ENCODE measurements at places on chromosomes 3 and 15.

DNA sequence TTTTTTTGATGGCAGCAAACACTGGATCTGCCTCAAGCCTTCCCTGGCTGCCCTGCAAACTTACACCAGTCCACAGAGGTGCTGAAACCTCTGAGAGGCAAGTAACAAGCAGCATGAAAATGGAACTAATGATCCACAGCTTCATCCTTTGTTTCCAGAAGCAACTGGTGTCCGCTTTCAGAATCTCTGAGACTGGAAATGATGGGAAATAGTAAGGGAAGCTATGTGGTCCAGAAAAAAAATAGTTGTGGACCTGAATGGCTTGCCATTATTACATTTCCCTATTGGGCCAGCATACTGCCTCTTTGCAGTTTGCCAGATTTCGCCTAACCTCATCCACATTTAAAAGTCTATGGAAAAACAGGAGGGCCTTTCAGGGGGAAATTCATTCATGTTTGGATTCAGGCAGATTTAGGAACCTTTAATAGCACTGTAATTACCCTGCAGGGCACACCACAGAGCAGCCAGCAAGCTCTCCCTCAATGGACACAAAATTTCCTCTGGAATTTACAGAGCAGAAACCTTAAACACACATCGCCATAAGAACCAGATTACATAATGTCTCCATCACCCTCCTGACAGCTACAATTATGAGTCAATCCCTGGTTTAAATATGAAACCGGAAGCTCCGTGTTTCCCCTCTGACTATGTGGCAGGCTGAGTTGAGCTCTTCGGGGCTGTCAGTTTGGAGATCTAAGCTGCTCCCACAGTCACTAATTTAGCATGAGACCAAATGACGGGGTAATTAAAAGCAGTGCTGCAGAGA, 134.4 kb downstream of the TMCO5A start:
- DNase-seq, result peak; percentile 29

DNA sequence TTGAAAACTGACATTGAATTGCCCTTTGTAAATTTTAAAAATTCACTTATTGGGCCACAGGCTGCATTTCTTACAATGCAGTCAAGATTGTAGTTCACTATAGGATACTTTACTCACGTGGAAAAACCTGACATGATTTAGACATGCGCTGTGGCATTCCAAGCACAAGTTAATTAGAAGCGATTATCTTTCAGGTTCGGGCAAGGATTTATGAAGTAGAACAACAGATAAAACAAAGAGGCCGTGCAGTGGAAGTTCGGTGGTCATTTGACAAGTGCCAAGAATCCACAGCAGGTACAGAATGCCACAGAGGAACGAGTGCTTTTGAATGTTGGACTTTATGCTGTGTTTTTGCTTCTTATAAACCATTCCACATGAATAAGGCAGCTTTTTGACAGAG, 37.8 kb downstream of the GPR171 start:
- DNase-seq, result no peak

GRCh38 chr15:81334768-81335435, 11.0 kb upstream of the STARD5 start:
- DNase-seq, result no peak

DNA sequence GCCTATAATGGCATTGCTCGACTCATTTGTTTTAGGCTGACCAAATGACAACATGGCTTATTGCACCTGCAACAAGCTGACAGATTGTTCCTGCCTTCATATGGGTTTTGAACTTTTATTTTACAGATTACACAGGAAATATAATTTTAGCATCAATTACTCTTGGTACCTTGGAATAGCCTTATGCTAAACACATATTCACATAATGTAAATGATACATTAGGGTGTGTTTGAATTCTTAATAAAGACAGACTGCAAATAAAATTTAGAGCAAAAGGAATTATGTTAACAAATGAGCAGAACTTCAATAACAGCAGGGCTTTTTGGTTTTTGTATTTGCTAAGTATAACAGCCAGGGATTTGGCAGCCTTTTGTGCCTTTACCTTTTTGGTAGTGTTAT, 51.9 kb upstream of the TMC3 start:
- DNase-seq, result no peak

DNA sequence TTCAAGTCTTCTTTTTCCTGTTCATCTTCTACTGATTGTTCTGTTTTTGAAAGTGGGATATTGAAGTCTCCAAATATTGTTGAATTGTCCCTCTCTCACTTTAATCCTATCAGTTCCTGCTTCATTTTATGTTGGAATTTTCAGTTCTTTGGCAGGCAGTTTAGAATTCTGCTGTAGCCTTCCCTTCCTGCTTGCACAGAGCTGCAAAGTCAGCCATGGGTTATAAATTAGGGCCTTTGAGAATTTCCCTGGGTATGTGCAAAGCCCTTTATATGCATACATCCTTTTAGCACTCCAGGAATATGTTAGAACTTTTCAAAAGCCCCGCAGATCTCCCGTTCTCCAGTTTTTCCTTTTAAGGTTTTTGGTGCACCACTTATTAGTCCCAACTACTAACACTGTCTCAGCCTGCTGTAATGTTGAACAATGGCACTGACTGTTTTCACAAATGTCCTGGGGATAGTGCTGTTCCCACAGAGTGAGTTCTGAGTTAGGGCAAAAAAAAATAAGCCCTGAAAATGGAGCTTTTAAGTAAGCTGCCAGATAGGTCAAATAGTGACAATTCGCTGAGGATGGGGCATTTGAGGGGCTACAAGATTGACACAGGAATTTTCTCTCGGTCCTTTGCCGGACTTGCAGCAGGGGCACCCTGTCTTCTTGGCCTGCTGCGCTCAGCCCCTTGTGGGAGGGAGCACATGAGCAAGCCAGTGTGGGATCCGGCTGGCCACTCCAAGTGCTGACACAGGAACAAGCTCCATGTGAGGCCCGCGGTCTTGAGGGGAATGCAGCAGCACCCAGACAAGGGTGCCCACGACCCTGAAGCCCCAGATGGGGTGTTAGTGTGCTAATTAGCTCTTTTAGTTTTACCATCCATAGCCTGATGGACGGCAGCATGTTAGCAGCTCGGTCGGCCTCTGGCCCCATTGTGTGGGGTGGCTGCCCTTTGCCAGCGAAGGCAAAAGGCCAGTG, 96.0 kb downstream of the VPS8 start:
- no peak for DNase-seq

DNA sequence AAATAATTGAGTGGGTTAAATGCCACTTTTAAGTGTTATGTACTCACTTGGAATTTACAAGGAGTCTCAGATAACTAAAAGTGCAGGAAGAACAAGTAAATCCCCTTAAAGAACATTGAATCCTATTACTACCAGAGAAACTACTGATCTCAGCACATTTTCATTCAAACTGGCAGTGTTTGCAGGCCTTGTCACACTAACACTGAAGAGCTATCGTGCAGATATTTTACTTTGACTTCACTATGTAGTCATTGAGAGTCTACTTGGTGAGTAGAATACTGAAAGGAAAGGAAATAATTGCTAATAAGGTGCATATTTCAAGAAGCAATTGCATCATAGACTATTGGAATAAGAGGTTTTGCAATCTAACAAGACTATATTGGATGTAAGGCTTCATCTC, 721.4 kb upstream of the CBLB start:
- DNase-seq, result no peak

GRCh38 chr3:159250961-159251360, 449.1 kb downstream of the MFSD1 start:
- no peak for DNase-seq

GRCh38 chr15:93467337-93467736, 378.3 kb upstream of the RGMA start:
- DNase-seq, result peak; percentile 32

DNA sequence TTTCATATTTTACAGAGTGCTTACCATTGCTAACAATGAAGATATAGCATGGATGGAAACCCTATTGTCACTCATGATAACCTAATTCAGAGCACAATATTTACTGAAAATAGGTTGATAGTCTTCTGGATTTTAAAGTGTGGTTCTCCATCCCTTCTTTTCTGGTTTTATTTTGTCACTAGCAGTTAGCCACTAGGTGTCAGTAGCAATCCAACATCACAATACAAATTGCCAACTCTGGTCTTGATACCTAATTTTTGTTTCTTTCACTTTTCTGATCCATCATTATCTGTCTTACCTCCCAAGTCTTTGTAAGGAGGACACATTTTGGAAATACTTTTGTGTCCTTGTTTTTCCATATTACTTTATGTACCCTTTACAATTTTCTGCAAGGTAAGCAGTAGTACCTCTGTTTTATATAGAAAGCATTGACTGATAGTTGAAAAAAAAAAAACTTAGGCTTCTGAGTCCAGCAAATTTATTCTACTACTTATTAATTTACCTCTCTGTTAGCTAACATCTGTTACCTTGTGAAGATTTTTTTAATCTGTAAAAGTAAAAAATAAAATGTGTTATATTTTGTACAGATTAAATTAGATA, 28.3 kb upstream of the CRYBG3 start:
- DNase-seq, result peak; percentile 82

- DNase-seq, result no peak
These were observed 4.5 kb downstream of the SOX14 start for GRCh38 chr3:137768361-137769321.

- DNase-seq, result no peak
These were observed 11.9 kb downstream of the ANXA2 start for GRCh38 chr15:60385620-60386552.

DNA sequence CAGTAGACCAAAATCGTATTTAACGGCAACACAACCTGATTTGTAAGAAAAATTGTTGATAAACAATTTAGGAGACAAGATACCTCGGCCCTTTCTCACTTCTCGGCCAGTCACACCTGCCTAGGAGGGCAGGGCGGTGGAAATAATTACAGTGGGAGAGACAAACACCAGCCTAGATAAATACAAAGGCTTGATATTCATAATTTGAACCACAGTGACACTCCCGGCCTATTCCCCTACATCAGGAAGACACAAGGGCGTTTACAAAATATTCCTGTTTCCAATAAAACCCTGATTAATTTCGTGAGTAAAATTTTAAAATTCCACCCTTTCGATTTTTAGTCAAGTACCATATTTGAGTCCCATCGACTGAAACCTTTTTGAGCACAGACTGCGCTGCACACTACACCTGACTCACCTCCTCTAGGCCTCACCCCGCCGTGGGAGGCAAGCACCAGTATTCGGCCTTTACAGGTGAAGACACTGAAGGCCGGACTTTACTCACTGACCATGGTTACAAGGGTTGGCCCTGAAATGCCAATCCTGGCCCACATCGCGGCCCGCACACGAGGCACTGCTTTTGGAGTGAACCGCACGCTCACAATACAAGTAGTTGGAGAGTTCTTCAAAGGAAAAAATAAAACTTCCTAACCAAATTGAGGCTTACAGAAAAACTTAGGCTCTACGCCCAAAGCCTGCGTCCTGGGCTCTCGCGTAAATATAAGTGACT, 794 bp downstream of the ARPP19 start:
- peak; percentile 48 for DNase-seq

DNA sequence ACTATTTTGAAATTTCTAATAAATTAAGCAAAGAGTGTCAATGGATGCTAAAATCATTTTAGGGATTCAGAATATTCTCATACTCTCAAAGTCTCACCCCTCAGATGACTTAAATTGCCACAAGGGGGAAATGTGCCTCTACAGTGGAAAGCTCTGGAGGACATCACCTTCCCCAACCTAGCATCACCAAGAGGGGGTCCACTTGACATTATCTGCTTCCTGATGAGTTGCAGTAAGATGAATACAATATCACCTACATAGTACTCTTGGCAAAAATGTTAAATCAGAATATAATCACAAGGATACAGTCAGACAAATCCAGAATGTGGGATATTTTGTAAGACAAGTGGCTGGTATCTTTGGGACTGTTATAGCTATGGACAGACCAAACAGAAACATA, 290.1 kb downstream of the MFSD1 start:
- DNase-seq, result no peak

- peak; percentile 45 for DNase-seq
These were observed 21.1 kb downstream of the NRROS start for GRCh38 chr3:196660381-196661166.

GRCh38 chr15:99307735-99308134, 56.5 kb downstream of the LRRC28 start:
- DNase-seq, result no peak
